CD4-positive, CD25-positive, alpha-beta regulatory T cell (primary cell): ENCODE measurements at places on chromosomes 1 and 21.

DNA sequence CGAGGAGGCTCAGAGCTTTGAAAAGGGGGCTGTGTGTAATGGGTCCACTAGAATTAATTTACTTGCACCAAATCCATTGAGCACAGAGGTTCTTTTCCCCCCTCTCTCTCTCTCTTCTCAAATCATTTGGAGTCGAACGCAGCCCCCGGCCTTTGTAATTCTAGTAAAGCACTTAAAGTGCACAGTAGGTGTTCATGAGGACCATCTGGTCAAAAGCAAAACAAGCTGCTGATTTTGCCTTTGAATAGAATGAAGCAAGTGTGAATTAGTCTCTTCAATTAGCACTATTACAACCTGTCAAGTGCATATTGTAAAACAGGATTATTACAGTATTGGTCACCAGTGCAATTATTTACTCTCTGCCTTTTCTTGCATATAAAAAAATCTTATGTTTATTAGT, 259.9 kb downstream of the FAF1 start:
- no peak for DNase-seq

DNA sequence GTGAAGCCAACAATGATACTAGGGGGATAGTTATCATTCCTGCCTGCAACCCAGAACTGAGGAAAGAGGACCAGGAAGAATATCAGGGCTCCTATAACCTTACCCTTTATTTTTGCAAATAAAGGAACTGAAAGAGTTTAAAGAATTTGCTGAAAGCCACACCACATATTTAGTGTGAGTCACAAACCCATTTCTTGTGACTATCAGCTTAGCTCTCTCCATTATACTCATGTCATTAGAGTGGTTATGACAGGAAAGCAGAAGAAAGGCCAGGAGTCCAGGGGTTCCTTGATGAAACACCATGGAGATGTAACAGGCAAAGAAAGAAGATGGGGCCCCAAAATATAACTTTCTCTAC, 141.1 kb upstream of the SAMSN1 start:
- no peak for DNase-seq

DNA sequence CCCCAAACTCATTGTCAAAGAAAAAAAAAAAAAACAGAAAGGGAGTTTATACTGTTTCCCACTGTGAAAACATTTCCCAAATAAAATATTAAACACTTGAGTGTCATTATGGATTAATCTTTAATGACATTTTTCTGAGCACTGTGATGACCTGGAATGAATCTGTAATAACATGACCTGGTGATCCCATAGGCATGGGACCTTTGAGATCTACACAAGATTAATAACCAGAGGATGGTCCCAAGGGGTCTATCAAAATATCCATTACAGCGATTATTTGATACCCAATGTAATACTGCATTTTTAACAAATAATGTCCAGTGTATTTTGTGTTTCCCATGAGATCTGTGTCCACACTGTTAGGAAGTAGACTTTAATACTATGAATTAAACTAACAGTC, 32.4 kb upstream of the NCAM2 start:
- no peak for DNase-seq

DNA sequence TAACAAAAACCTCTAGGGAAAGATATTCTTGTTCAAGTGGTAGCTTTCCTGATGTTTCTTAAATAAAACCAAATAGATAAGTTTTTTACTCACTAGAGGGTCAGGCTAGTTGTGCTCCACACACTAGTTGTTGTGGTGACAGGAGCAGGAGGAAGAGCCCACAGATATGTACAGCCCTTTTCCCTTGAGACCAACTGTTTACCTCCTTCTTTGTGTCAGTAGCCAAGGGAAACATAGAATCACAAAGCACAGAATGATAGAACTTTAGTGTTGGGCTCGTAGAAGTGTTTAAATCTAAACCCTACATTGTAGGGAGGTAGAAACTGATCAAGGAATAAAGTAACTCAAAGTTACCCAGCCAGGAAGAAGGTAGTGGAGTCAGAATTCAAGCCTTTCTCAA, 309.0 kb downstream of the CTH start:
- no peak for DNase-seq

DNA sequence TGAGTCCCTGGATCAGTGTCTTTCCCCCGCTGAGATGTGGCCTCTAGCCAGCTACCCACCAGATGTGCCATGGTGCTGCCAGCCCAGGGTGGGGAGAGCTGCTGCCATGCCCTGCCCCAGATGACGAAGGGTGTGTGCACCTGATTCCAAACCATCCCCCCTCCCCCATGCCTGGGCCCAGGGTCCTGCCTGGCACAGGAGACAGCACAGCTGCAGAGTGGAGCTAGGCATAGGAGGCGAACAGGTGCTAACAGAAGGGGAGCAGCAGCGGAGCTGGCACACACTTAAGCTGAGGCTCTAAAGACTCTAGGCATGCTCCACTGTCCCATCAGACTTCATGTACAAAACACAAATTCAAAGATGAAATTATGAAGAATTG, 9.0 kb upstream of the LDLRAP1 start:
- DNase-seq: no peak

GRCh38 chr1:15477646-15478212, 1.8 kb downstream of the CELA2B start:
- DNase-seq: no peak

DNA sequence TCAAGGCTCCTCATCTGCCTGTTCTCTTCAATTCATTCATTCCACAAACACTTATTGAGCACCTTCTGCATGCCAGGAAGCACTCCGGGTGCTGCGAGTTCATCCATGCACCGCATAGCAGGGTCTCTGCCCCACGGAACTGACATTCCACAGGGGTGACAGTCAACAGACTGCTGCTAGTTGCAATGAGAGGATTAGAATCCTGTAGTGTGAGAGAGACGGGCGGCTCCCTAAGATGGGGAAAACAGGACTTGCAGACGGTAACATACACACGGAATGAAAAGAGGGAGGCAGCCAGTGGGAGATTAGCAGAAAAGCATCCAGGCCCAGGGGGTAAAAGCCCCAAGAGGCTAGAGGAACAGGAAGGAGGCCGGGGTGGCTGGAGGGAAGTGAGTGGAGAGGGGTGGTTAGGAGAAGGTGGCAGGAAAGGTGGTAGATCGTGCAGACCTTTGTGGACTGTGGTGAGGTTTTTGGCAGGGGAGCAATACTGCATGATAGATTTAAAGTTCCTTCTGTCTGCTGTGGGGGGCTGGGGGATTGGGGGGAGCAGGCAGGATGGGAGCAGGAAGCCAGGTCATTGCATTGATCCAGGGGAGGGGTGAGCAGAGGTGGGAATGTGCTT, 6.6 kb downstream of the TNFRSF8 start:
- DNase-seq: no peak
